ENCODE measurements at places on chromosomes 7 and 10.
A peak's percentile ranks its signal among the peaks of the same experiment; 100 is the strongest.

DNA sequence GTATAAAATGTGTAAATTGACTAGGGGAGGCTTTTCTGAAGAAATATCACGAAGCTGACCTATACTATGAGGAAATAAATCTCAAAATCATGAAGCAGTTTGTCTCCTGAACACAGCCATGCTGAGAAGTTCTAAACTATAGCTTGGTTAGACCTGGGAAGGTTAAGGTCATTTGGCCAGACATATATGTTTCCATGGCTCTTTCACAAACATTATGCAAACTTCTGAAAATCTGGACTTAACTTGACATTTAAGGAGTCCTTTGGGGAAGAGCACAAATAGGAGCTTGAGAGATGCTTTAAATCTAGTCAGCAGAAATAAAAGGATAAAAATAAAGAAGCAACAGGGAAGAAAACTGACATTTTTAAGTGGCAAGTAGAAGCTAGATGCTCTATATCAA is 115.9 kb upstream of the MEOX2 start:
- DNase-seq = no peak

DNA sequence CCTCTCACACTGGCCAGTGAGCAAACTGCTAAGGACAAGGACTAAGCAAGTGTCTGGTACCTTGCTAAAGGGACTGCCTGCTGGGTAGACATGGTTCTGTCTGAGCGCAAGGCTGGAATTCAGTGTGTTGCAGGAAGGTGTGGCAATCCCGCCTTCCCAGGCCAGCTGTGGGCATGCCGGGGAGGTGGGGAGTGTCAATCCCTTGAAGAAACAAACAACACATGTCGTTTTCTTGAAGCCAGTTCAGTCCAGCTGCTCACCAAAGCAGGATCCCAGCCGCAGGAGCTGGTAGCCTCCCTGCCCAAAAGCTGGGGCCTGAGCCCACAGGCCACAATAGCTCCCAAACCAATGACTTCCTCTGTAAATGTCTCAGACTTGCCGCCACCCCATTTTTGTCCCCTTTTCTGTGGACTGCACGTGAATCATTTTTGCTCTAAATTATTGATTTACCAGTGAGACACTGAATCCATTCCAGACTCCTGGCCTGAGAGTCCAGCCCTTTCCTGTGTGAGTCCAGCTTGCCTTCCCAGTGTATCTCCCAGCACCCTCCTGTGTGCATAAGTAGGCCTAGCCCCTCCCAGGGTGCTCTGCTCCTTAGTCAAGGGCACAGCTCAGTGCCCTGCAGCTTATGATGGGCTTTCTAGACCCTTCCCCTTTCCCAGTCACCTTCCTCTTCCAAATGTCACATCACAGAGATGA is 166.8 kb downstream of the RGS10 start:
- DNase-seq = no peak

DNA sequence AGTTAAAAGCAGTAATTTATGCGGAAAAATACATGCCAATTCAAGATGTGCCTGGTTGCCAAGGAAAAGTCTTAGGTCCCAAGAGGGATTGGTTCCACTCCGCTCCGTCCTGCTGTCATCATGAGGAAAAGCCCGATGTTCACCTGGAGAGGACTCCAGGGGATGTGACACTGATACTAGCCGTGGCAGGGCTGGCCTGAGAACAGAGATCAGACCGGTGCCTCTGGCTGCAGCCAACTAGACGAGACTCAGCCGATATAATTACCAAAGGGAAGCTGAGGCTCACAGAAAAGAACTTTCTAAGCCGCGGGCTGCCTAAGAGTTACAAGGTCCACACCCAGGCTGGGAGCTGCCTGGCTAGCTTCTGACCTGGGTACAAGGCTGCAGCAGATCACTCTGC is 81.3 kb upstream of the UNC5B start:
- DNase-seq = no peak

DNA sequence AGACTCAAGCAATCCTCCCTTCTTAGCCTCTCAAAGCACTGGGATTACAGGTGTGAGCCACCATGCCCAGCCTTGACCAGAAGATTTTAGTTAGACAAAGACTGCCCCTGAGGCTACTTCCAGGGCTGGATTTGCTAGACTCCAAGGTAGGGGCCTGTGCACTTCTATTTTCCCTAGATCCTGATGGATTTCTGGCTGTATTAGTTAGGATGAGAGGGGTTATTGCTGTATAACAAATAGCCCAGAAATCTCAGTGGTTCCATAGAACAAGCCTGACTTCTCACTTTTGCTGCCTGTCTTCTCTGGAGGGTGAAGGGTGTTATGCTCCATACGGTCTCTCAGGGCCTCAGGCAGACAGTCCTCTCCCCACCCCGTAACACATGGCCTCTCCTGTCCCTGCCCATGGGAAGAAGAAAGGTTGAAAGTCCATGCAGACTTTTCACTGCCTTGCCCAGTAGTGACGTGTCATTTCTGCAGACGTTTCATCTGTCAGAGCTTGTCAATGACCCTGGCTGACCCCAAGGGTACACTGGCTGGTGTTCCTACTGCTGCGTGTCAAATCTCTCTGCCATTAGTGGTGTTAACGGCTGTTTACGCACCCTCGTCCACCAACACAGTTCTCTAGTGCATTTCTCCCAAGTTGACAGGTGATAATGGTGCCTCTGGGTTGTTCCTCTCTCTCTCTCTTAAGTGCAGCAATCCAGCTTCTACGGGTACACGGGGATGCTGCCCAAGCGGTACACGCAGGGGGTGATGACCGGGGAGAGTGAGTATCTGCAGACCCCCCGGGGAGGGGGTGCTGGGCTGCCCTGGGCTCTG is 11.6 kb downstream of the SLC29A4 start:
- no peak for DNase-seq

- no peak for DNase-seq
Observed at GRCh38 chr10:77552252-77552651, 85.4 kb downstream of the KCNMA1 start.

DNA sequence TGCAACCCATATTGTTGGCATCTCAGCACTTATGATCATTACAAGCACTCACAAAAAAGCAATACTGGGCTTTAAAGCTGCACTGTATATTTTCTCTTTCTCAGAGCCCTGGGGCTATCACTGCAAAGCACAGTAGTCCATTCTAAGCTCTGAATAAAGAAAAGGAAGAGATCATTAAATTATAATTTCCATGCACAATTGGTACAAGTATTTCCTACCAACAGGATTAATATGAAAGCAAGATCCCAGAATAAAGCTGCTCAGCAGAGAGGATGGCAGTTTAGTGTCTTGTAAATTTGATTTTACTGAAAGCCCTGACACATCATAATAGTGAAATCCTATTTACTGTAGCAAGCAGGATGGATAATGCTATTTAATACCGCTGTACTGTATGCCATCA is 205.3 kb downstream of the CHCHD3 start:
- DNase-seq = no peak

- DNase-seq = no peak
Observed at GRCh38 chr7:148356303-148356702, 234.3 kb upstream of the C7orf33 start.

DNA sequence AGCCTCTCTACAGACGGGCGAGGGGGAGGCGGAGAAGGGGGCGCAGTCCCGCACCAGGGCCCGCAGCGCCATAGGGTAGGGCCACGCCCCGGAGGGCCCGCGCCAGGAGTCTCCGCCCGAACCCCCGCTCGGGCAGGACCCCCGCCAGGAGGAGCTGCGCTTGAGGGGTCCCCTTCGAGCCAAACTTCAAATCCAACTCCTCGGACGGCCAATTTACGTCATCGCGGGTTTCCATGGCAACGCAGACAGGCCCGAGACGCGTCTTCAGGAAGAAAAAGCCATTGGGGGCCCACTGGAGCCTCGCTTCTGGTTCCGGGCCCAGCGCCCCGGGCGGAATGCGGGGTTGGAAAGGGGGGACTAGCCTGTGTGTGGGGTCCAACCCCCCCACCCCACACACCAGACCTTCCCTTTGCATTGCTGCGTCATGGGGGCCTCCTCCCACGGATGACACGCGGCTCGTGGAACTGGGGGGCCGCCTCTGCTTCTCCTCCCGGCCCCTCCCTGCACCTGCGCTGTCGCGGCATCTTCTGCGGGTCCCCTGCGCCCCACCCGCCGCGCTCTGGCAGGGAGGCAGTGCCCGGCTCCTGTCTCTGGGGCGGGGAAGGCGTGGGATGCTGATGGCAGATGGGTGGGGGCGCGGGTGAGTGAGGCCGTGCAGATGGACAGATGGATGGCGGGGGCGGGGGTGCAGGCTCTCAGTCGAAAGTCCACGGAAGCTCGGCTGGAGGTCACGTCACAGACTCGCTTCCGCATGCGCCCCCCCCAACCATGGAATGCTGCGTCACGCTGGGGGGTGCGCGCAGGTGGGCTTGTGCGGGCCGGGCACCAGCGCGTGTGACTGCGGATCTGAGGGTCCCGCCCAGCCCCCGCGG is 1.2 kb downstream of the CALY start:
- DNase-seq = no peak

DNA sequence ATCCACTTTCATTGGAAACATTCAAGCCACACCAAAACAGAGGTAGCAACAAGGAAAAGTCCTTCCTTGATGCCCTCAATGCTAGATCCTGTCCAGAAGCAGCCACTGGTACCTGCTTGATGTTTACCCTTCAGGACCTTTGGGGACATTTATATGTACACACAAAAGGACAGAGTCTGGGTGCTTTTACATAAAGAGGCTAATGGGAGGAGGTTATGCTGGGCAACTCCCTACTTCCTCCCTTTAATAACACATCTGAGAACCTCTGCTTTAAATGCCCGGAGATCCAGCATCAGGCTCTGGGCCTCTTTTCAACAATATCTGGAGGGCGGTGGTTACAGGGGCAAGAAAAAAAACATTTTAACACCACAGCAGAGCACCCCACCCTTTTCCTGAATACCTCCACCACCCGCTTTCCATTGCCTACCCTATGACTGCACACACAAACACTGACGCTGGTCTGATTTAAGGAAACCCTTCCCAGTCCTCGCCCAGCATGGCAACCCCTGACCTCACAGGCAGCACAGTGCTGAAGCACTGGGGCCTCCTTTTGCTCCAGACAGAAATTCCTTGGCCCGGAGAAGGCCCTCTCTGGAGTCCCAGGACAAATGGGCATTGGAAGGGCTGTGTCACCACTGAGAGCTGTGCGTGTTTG is 39.3 kb upstream of the DUSP5 start:
- no peak for DNase-seq

- DNase-seq = no peak
Observed at GRCh38 chr7:77825131-77825530, 26.6 kb downstream of the PHTF2 start.

DNA sequence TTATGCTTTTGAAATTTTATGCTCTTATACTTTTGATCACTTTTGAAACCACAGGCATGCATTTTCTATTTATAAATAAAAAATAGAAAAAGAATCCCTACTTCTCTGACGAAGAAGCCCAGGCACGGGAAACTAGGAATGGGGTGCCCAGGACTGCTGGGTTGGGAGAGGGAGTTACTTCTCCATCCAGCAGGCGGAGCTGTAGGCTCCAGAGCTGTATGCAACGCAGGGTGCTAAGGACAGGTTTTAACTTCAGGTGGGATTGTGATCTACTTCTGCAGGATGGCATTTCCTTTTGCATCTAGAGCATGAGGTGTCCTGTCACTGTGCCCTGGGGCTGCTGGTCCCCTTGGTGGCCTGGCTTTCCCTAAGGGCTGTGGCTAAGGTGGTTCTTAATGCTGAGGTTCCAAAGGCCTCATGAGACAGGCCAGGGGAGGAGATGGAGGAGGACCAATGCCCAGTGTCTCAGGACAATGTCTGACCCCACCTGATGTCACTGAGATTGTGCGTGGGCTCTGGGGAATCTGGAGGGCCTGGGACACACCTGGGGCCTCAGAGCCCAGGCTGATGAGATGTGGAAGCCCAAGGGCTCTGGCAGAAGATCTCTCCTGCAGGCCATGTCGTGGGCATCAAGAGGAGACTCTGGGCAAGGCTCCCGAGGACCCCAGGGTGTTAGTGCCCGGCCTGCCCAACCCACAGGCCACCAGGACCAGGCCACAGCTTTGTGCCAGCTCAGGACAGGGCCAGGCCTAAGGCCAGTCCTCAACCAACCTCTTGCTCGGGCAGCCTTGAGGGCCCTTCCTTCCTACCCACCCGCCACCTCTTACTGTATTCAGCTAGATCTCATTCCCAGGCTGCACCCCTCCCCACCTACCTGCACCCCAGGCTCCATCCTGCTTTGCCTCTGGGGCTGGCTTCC is 507 bp downstream of the CCDC201 start:
- peak; percentile 62 for DNase-seq

GRCh38 chr7:30997316-30997715 is 33.6 kb downstream of the GHRHR start:
- DNase-seq = no peak

- DNase-seq = no peak
Observed at GRCh38 chr7:43058271-43059066, 54.0 kb upstream of the HECW1 start.

GRCh38 chr7:84941291-84941690 is 245.6 kb downstream of the SEMA3D start:
- no peak for DNase-seq

DNA sequence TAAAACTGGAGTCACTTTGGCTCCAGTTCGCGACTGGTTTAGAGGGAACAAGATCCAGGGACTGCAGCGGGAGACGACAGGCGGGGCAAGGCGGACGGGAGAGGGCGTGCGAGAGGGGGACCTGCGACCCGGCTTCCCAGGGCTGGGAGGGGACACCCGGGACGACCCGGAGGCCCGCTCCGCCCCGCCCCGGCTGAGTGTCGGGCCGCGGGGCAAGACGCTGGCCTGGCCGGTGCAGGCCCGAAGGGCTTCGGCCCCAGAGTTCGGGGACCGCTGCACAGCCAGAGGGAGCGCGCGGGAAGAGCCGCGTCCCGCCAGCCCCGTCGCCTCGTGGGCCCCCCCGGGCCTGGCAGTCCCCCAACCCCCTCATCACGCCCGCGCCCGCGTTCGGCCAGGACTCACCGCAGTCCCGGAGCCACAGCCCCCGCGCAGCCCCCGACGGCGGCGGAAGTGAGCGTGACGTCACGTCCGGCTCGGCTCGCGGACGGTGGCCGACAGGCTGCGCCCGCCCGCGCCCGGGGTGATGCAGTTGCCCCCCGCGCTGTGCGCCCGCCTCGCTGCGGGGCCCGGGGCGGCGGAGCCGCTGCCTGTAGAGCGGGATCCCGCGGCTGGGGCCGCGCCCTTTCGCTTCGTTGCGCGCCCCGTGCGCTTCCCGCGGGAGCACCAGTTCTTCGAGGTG is at the start of the genes TUBGCP2 and ZNF511:
Gene TUBGCP2, minus strand, starts transcription at position 452 of the 679 bp plus-strand sequence. CDS start 5,931 bp downstream, outside the sequence.
Gene ZNF511, plus strand, starts transcription at position 494 of the 679 bp plus-strand sequence. Its CDS starts 30 bp downstream, at position 524.
- peak; percentile 85 for DNase-seq

DNA sequence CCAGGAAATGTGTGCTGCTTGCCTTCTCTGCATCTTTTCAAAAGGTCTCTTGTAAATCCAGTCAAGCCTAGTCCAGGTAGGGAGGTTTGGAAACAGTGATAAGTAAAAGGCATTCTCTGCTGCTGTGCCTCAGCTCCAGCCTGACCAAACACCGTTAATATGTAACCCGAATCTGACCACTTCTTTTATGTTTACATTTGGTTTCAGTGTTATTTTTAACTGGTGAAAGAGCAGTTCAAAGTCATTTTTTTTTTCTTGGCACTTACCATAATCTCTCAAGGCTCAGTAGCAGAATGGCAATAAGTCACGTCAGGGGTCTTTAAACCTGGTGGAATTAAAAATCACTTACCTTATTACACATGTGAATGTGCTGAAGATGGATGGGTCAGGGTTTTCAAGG is 216.8 kb downstream of the PTEN start:
- DNase-seq = peak; percentile 55

GRCh38 chr7:30796105-30796869 is 25.1 kb downstream of the MINDY4 start:
- DNase-seq = no peak

Measured in HuH-7 (cell line).